ENCODE measurements at places on chromosomes 1 and 21. TPM values are rescaled to one million over a fixed set of nuclear protein-coding genes. Genes with fewer than 3 reads are reported as not detected.
A peak's percentile ranks its signal among the peaks of the same experiment; 100 is the strongest.

The TNFAIP8L2 gene
- total RNA-seq: 6.2 TPM

The CR1 gene
- 7.8 TPM for total RNA-seq

The NPHS2 gene
- not detected for total RNA-seq

GRCh38 chr1:12428334-12428733 lies 189.7 kb downstream of the DHRS3 start:
- DNase-seq: no peak

- DNase-seq: no peak
Observed at GRCh38 chr1:85836736-85837135, 128.5 kb upstream of the ZNHIT6 start.

- DNase-seq: no peak
Observed at GRCh38 chr1:162217706-162218105, 148.2 kb downstream of the NOS1AP start.

GRCh38 chr1:71592646-71593274 lies 511.9 kb upstream of the ZRANB2 start:
- no peak for DNase-seq

GRCh38 chr1:218281285-218281684 lies 3.8 kb upstream of the RRP15 start:
- no peak for DNase-seq

GRCh38 chr1:115239426-115239825 lies 98.6 kb downstream of the NGF start:
- DNase-seq: no peak

DNA sequence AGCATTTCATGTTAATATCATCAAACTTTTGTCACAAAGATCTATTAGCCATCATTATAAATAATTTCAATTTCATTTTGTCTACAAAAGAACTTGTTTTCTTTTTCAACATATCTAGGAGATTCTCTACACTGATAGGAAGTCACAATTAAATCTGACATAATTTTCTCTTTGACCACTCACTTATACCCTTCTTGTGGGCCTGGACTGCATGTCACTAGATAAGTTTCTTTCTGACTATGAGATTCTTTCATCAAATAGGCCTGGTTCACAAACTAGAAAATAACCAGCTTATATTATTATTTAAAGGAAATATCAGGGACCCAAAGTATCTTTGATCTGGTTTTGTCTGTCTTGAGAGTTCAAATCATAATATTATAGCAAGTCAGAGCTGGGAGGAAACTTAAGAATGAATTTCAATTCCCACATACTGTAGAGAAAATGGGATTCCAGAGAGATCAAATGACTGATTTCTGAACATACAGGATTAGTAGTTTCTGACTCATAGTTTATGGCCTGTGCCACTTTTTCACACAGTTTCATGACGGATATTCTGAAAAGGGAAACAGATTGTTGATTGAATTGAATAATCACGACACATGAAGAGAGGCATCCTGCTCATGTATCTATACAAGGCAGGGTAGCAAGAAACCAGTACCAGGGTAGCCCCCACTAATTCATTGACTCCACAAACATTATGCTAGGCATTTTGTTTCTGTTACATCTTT lies 355.8 kb downstream of the GPATCH2 start:
- DNase-seq: no peak

DNA sequence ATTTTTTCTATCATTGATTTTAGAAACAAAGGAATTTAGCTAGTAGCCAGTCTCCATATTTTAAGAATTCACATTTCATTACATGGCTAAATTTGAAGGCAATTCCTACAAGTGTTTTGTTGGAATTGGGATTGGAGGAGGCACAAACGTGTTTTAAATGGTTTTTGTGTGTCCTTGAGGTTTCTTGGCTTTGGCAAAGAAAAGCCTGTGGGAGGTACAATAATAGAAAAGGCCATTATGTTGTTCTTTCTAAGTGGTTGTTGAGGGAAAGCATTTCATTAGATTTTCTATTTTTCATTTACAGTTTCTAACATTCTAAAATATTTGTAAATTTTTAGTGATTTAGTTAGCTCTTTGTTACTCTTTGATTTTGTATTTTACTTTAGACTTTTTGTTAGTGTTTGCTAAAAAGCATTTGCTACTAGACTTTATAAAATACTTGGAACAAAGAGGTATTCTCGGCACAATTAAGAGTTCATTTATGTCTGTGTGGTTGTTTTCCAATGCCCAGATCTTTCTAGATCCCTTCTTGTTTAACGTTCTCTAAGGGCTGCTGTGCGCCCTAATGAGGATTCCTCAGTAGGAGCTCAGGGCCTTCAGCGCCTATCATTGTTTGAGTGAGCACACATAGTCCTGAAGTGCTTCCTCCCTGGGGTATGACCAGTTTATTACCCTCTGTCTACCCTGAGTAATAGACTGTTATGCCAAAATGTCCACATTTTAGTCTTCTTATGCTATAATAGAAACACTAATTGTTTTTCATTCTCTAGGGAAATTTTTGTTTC lies 70.0 kb upstream of the KIAA1614 start:
- no peak for DNase-seq

- no peak for DNase-seq
Observed at GRCh38 chr21:15054089-15054488, 10.7 kb downstream of the NRIP1 start.

DNA sequence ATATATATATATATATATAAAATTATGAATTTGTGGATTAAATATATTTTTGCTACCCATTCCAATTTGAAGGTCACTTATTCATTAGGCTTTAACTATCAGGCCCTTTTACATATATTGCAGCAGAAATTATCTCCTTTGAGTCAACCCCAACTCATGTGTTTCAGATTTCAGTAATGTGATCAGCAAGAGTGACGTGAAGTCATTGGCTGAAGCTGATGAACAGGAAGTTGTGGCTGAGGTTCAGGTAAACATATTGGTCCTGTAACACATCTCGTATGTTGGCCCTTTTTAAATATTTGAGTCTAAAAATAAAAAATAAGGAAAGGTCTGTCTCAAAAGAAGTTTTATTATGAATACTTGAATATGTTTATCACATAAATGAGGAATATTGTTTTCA lies 8.5 kb downstream of the VPS45 start:
- peak; percentile 12 for DNase-seq

DNA sequence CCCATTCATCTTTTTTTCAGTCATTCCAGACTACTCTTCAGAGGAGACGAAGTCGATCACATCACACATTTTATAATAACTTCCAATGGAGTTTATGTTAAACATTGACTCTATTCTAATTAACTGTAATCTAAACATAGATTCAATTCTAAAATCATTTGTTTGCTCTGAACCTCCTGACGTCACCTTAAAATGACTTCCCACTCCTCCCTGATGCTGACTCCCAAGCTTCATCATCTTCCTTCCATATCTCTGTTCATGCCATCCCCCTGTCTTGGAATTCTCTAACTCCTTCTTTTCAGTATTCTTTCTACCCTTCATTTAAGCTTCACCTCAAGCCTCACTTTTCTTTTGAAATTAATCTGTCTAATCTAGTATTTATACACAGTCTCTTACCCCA lies 45.1 kb upstream of the PLPPR5 start:
- no peak for DNase-seq

- no peak for DNase-seq
Observed at GRCh38 chr1:15985611-15986297, 9.9 kb upstream of the ZBTB17 start.

GRCh38 chr1:103547840-103548239 lies 22.3 kb downstream of the RNPC3 start:
- no peak for DNase-seq

- DNase-seq: no peak
Observed at GRCh38 chr1:241332037-241332409, 25.0 kb downstream of the RGS7 start.

GRCh38 chr1:111821121-111821745 lies 65.5 kb downstream of the DDX20 start:
- DNase-seq: no peak

DNA sequence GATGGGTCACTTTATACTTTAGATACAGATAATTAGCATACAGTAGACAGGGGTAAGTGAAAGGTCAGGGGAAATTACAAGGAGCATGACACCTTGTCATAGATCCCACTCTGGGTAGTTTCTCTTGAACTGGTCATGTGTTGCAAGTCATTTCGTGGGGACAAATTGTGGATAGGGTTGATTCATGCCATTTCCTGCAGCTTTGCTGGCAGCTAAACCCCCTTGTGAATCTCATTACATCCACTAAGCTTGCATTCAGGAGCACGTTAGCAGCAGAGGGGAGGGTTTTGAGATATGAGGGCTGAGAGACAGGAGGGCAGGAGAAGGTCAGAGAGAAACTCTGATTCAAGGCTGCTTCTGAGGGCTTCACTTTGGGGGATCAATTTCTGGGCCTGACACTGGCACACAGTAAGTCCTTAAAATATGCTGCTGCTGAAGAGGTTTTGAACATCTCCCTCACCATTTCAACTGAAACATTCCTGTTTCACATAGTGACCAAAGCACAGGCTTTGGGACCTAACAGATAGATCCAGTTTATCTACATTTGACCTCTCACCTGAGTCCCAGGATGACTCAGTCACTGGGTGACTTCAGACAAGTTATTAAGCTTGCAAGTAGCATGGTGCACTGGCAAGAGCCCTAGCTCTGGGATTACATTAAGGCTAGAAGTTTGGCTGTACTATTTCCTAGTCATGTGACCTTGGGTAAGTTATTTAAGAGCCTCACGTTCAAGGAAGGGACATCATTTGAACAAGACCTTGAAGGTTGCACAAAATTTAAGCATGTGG lies 206.0 kb upstream of the USP24 start:
- DNase-seq: no peak

GRCh38 chr1:23356471-23357137 lies 12.5 kb upstream of the HNRNPR start:
- no peak for DNase-seq

- no peak for DNase-seq
Observed at GRCh38 chr1:228144993-228145343, 4.8 kb upstream of the GJC2 start.

DNA sequence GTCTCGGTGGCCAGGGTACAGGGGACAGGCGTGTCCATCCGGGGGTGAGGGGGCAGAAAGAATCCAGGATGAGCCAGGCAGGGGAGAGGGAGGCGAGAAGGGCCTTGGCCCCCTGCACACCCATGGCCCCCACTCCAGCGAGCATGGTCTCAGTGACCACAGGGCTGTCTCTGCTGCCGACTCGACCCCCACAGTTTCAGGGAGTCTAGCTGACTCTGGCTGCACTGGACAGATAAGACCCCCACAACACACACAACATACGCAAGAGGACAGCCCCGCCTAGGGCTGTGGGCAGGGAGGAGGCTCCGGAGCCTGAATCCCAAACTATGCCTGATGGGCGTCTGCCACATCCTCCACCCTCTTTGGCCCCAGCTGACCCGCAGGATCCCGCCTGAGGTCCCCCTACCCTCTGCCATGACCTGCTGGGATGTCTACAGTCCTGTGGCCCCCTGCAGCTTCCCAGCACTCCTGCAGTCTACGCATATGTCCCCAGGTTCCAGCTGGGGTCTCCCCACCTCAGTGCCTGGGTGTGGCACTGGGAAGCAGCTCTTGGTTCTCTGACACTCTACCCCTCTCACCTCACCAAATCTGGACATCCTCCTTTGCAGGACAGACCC lies 22.0 kb downstream of the WNT9A start:
- DNase-seq: no peak

- no peak for DNase-seq
Observed at GRCh38 chr1:61320575-61320974, 238.2 kb downstream of the NFIA start.

Data from GM12878 (cell line).